ENCODE measurements at places on chromosomes 12 and 14. TPM values are rescaled to one million over a fixed set of nuclear protein-coding genes. Genes with fewer than 3 reads are reported as not detected.

Gene KRT75
- 4.9 TPM for polyA plus RNA-seq

DNA sequence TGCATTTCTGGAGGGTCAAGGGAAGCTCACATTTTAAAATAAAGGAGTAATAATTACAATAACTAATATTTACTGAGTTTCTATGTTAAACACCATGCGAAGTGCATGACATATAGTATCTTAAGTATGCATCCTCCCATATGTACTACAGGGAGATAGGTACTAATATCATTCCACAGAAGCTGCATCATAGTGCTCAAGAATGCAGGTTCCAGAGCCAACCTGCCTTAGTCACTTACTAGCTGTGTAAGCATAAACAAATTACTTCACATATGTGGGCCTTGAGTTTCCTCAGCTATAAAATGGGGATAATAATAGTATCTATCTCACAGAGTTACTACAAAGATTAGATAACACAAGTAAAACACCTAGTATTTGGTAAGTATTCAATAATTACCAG, 18.3 kb downstream of the ARMH4 start:
- DNase-seq = peak; percentile 68

DNA sequence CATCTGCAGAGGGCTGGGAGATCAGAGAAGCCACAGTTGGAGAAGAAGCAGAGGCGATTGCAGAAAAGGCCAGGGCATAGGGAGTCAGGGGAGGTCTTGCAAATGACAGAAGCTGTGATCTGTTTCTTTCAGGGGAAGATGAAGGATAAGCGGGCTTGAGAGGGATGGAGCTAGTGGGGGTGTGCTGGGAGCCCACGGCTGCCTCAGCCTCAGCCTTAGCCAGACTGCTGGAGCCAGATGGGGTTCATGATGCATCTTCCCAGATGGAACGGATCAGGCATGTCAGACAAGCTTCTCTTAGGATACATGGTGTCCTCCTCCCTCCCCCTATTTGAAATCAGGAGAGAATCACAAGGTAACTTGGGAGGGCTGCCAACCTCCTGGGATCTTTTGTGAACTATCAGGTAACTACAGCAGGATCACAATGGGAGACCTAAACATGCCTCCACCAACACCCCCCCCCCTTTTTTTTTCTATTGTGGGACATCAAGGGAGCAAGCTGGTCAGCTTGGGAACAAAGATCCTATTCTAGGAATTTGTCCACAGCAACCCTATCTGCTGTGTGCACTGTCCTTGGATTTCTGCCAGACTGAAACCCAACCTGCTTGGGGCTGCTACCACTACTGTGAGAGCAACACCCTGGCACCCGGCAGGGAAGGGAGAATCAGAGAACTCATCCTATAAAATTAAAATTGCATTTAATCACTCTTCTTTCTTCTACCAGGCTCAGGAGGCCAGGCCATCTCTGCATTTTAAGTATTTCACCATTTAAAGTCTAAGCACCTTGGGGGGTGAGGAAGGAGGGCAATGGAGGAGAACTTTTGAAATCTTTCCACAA, 10.7 kb upstream of the ATP2A2 start:
- no peak for DNase-seq

DNA sequence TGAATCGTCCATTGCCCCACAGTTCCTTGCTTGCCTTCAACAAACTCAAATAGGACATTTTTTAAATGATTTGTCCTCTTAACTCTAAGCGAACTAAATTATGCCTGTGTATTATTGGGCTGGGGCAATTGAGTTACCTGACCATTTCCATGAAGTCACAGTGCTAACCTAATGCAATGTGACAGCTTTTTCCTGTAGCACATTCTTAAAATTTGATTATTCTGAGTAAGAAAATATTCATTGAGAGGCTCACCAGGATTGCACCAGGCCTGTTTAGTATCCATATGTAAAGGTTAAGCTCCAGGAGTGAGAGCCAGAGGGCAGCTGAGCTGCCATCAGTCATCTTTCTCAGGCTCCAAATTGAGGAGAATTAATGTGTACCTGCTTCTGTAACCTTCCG, 90.9 kb downstream of the GPR65 start:
- no peak for DNase-seq

GRCh38 chr14:61549425-61549824, 145.9 kb upstream of the HIF1A start:
- no peak for DNase-seq

DNA sequence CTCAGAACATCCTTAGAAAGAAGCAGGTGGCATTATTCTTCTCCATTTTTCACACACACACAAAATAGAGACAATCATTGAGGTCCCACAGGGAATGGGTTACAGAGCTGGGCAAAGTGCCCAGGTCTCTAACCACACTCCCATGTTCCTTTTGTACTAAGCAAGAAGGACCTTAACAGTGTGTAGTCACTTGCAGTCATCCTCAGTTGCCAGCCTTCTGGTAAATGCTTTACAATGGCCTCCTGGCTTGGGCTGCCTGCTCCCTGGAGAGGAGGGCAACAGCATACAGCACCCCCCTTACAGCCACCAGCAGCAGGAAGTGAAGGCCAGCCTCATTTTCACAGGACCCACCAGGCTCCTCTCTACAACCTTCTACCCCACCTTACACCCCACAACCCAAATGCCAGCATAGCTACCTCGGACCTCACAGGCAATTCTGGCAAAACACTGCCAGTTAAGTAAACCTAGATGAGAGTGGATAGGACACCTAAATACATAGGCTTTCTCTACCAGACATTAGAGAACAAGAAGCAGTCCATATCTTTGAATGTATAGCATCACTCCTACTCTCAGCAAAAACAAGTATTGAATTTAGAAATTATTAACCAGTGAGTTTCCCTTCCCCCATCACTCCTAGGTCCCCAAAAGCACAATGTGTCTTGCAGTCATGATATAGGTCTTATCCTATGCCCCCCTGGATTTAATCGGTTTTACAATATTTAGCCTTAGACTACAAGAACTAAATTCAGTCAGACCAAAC, 88.1 kb downstream of the PPP2R5E start:
- no peak for DNase-seq

Data from foreskin keratinocyte (primary cell).